Fibroblast of the conjunctiva (primary cell): ENCODE measurements at places on chromosomes 13 and 19.

- DNase-seq = no peak
Measured at GRCh38 chr13:106372199-106373155, 163.0 kb downstream of the EFNB2 start.

DNA sequence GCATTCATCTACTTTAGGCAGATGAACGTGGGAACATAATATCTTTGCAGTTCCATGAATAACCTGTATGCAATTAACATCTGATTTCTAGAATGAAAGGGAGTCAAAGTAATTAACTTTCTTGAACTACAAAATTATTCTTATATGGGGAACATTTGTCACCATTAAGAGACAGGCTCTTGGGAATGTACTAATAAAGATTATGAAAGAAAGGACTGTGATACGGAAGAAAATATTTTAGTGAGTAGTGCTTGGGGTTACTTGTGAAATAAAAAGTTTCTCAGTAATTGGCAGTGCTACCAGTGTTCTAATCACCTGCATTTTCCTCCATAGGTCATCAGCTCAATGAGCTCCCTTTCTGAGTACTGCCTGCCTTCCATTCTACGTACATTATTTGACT, 85.4 kb downstream of the FRY start:
- no peak for DNase-seq

DNA sequence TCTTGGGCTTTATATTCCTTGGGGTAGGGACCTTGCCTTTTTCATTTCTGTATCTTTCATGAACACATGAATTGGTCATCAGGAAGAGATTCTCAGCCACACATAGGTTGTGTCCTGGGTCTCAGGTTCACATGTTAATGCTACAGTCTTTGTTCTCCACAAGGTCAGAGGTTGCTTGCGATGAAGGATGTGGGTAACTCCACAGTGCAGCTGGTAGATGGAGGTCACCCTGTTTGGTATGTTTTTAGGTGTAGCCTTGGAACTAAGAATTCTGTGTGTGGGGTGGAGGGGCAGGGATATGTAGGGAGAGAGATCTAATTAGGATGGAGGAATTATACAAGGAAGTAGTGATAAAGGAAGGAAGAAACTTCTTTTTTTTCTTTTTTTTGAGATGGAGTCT, 23.2 kb downstream of the CEACAM1 start:
- no peak for DNase-seq

DNA sequence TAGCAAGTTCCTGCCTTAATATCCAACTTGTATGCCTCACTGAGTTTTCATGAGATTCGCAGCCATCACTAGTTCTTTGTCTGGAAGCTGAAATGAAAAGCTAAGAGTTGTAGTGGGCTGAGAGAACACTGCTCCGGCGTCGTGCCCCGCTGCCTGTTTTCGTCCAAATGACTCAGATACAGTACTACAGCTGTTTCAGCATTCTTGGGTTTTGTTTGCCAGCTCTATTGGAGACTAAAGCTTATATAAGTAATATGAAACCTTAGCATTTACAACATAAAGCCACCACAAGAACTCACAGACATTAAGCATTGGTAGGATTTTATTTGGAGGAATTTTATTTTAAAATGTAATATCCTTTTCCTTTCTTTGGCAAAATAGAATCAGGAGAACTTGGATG, 299.7 kb downstream of the DLEU7 start:
- peak; percentile 69 for DNase-seq
